ENCODE measurements at places on chromosomes 7 and 10.

GRCh38 chr7:77202481-77202976 lies 2.9 kb upstream of the FGL2 start:
- DNase-seq: no peak

- DNase-seq: no peak
Observed at GRCh38 chr10:100146875-100147650, 38.8 kb downstream of the ERLIN1 start.

DNA sequence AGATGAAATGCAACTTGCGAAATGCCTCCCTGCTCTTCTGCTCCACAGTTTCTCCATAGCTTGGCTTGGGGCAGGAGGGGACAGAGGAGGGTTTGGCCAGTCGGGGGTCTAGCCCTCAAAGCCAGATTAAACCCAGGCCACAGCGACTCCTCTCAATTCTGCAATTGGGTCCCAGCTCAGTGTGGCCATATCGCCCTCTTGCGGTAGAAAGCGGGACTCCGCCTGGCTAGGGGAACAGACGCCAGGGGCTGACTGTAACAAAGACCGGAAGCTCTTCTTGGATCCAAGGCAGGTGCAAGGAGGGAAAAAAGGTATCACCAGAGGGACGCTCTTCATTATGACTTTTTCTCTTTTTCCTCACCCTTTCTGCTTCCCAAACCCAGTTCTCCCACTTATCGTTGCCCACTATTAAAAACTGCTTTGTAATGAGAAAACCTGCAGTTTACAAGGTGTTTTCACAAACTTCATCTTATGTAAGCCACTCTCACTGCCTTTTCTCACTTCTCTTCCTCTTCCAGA lies 36.6 kb upstream of the TNPO3 start:
- DNase-seq: peak; percentile 87

DNA sequence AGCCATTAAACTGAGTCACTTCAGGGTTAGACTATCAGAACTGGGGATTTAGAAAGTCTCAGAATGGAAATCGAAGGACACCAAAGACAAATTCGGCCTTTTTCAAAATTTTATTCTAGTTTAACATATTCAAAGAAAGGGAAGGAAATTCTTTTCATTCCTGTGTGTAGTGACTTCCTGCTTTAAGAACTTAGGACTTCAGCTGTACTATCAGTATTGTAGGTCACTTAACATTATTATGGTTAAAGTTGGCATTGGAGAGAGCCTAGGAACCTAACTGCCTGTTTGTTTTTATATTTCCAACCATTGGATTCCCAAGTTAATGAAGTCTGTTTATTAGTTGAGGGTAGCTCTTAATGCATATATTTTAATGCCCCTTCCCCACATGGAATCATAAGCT lies 63.7 kb downstream of the PTEN start:
- DNase-seq: no peak

DNA sequence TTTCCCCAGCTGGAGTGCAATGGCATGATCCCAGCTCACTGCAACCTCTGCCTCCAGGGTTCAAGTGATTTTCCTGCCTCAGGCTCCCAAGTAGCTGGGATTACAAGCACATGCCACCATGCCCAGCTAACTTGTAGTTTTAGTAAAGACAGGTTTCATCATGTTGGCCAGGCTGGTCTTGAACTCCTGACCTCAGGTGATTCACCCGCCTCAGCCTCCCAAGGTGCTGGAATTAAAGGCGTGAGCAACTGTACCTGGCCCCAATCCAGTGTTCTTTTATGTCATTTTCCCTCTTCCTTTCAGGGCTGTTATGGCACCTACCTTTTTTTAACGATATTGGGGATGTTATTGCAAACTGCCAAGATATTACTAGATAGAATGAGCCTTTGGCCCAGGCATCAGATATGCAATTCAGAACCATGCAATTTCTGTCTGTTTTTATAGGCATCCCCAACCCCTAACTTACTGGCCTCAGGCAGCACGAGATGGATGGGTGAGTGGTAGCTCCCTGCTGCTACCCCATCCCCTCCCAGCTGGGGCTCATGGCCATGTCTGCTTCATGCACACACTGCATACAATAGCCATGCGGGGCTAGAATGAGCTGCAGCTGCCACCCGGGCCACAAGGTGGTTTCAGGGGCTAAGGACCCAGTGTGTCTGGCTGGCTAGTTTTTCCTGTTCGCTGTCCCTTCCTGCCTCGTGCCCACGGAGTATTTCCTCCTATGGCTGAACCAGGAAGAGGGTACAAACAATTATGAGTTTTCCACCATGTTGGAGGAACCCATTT lies 1080.1 kb upstream of the SORCS1 start:
- no peak for DNase-seq

GRCh38 chr7:36945612-36946400 lies 221.5 kb upstream of the AOAH start:
- no peak for DNase-seq

GRCh38 chr7:127347567-127348246 lies 44.8 kb downstream of the ZNF800 start:
- DNase-seq: peak; percentile 82

- DNase-seq: no peak
Observed at GRCh38 chr7:122520971-122521555, 177.9 kb downstream of the RNF133 start.

DNA sequence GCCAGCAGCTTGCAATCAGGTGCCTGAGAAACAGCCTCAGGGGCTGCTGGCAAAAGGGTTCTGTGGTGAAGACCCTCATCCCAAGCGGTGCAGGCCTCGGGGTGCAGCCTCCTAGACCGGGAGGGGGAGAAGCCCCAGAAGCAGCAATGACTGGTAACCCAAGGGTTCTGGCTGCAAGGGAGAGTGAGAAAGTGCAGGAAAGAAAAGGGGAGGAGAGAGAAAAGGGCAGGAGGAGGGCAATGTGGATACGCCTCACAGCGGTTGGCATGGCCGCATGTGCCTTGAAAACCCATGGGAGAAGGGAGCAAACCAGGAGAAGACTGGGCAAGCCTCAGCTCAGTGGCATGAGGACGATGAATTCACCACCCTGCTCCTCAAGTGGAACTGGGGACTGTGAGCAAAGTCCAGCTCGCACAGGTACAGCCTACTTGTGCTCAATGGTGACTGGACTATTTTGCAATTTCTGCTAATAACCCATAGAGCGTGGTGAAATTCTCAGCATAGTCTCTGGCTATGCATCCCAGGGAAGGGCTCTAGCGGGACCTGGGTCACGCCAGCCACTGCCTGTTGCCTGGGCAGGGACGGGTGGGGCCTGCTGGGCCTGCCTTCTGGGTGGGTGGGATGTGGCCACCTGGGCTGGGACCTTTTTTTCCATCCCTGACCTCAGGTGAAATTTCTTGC lies 6.2 kb downstream of the CLRN3 start:
- DNase-seq: no peak

- peak; percentile 86 for DNase-seq
Observed at GRCh38 chr10:49109669-49110340, 5.5 kb downstream of the VSTM4 start.

DNA sequence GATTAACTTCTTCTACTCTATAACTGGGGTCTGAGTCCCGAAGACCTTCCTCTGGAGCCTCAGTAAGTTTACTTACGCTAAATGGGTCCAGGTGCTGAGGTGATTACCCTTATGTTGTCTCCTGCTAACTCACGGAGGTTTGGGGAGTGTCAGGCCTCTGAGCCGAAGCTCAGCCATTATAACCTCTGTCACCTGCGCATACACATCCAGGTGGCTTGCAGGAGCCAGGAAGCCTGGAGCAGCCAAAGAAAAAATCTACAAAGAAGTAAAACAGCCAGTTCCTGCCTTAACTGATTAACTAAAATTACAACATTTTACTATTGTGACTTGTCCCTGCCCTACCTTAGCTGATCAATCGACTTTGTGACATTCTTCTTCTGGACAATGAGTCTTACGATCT lies 350.7 kb downstream of the GLRX3 start:
- no peak for DNase-seq

DNA sequence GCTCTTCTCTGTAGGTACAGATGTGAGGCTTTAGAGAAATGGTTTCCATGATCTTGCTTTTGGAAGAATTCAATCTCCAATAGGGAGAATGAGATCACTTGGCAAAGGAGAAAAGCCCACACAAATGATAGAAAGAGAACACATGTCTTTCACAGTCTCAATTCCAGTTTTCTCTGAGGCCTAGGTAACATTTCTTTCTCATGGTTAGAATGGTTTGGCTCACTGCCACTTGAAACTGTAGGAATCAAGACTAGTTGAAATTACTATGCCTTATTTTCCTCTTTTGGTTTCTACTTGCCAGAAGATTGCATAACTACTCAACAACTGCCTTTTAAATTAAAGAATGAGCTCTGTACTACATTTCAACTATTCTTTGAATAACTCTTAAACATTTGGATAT lies 276.5 kb upstream of the TEX47 start:
- no peak for DNase-seq

DNA sequence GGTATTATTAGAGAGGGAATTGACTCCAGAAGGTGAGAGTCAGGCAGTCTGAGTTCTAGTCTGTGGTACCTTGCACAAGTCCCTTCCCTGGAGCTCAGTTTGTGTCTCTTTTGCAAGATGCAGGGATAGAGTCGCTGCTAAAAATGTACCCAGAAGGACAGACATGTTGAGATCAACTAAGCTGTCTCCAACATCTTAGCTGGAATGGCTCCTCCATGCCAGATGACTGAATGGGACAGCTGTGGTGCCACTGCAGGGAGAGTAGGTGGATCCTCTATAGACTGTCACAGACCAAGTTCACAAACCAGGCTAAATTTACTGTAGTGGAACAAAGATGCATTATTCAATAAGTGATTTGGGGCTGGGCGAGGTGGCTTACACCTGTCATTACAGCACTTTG lies 120.1 kb downstream of the NEURL1 start:
- no peak for DNase-seq

DNA sequence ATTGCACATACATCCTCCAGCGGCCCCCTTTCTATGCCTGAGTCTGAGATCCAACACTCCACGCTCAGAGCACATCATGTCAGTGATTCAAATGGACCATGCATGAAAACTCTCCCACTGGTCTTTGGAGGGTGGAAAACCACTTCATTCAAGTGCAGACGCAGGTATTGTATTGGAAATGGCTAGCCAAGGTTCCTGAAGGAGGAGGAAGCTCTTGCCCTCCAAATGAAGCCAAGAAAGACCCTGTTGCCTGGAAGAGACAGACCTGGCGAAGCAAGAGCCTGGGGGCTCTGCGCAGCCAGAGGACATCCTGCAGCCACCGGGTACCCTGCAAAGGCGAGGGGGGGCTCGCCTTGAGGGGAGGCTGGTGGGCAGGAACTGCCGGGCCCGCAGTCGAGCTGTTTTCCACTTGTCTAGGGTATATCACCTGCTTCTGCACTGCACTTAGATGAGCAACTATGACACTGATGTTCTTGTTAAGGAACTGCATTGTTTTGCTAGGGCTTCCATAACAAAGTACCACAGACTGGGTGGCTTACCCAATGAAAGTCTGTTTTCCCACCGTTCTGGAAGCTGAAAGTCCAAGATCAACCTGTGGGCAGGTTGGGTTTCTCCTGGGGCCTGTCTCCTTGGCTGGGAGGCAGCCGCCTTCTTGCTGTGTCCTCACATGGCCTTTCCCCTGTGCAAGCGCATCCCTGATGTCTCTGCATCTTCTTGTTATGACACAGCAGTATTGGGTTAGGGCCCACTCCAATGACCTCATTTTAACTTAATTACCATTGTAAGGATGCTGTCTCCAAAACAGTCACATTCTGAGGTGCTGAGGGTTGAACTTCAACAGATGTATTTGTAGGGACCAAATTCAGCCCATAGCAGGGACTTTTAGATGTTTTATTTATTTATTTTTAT lies 233.4 kb downstream of the ARHGAP12 start:
- DNase-seq: no peak

DNA sequence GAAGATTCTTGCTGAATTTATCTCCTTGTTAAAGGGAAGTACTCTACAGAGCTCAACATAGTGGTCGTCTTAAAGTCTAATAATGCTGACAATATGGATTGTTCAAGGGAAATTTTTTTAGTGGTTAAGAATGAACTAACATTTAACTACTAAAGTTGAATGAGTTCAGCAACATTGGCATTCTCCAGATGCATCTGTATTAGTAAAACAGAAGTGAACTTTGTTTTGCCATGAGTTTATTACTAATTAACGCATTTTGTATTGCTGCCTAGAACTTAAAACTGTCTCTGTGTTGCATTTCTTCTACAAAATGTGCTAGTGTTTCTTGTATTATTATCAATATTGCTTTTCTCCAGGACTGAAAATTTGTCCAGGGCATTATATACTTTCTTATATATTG lies 67.5 kb downstream of the C1GALT1 start:
- no peak for DNase-seq

DNA sequence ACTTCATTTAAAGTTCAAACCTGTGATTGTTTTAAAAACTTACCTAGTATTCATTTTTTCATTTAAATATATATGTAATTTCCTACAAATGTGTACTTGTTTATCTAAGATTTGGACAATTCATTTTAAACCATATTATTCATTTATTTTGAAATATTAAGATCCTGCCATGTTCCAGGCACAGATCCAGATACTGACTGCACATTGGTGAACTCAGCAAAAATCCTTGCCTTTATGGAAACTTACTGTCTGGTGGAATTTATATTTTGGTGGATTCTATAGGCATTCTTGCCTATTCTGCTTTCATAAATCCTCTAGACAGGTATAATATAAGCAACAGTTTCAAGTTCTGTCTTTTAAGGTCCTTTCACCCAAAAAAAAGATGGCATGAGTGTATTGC lies 48.3 kb upstream of the RPA3 start:
- no peak for DNase-seq

GRCh38 chr10:102800611-102801335 lies 36.4 kb downstream of the CYP17A1 start:
- no peak for DNase-seq

- DNase-seq: no peak
Observed at GRCh38 chr7:143979359-143979758, 20.8 kb upstream of the OR6B1 start.

DNA sequence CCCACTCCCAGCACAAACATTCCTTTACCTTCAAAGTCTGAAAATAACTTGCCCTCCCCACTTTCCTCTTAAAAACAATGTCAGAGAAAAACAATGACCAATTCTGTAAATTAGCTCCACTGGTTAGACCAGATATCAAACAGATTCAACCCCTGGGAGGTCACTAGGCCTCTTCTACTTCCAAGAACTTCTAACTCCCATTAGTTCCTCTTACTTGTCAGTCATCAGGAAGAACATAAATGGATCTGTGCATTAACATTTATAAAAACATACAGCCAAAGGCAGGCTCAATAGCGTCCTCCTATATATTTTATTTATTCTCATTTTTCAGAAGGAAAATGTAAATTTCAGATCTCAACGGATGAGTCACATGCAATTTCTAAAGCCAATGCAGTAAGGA lies 2.2 kb downstream of the ELAPOR2 start:
- no peak for DNase-seq

DNA sequence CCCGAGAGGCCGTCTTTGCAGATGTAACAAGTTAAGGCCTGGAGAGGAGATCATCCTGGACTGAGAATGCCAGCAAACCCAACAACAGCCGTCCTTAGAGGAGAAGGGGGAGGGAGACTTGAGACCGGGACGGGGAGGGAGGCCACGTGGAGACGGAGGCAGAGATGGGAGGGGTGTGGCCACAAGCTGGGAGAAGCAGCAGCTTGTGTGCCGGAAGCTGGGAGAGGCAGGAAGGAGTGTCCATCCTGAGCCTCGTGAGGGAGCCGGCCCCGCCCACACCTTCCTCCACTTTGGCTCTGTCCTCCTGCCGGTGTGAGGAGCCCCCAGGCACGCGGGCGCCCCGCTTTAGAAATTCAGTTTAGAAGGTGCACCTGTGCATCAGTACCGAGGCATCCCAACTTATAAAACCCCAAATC lies 95.7 kb downstream of the DNAJB6 start:
- peak; percentile 32 for DNase-seq

Measured in left ventricle myocardium superior (tissue), 1 donor.